HFF-Myc (cell line): ENCODE measurements at places on chromosomes 3 and 15.

GRCh38 chr15:38454696-38455090 lies 766 bp downstream of the FAM98B start:
- DNase-seq: no peak

DNA sequence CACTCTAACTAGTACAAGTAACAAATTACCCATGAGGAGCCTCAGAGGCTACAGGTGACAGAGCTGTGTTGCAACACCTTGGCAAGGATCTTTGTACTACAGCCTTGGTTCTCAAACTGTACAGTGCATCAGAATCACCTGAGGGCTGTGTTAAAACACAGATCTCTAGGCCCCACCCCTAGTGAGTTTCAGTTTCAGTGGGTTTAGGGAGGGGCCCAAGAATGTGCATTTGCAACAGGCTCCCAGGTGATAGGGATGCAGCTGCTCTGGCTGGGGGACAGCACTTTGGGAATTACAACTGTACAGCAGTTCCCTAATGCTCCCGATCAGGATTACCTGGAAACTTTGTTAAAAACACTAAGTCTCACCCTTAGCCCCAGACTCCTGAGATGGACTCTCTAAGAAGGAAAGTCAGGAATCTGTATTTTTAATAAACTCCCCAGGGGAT lies 66.1 kb upstream of the NR2F2 start:
- DNase-seq: no peak

DNA sequence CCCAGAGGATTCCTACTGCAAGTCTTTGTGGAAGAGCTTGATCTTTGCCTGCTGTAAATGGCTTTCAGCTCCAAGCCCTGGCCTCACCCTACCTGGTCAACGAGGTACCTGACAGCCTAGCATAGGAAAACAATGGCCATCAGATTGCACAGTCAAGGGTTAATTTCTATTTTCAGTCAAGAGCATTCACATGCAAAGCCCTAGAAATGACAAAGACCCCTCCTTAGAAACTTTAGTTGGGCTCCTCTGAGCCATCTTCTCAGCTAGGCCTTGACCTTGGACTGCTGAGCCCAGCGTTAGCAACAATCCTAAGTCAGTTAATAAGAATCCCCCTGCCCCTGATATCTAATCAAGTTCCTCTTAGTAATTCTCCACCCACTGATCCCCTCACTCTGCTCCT lies 18.5 kb downstream of the MESD start:
- no peak for DNase-seq

DNA sequence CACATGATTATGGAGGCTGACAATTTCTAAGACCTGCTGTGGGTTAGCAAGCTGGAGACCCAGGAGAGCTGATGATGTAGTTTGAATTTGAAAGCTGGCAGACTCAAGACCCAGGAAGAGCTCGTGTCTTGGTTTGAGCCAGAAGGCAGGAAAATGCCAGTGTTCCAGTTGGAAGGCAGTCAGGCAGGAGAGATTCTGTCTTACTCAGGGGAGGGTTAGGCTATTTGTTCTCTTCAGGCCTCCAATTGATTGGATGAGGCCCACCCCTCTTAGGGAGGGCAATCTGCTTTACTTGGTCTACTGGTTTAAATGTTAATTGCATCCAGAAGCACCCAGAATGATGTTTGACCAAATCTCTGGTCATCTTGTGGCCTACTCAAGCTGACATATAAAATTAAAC lies 40.4 kb upstream of the IGF2BP2 start:
- DNase-seq: no peak

DNA sequence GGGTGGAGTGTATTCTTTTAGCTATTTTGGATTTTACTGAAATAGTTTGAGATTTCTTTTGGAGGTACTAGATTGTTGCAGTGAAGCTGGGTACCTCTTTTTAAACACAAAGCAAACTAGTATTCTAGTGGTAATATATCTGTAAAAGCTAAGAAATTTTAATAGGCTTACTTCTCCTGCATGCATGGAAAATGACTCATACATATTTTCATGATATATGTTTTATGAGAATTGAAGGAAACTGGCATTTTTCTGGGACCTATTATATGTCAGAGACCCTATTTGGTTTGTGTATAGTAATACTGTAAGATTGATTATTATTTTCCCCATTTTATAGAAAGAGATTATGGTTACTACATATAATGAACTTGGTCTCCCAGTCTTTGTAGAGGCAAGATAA lies 851.0 kb downstream of the DIPK2A start:
- no peak for DNase-seq

- peak; percentile 75 for DNase-seq
These were observed 118.1 kb downstream of the SLC25A26 start for GRCh38 chr3:66338927-66339326.
